ENCODE measurements at places on chromosomes 16 and 17. TPM values are rescaled to one million over a fixed set of nuclear protein-coding genes. Genes with fewer than 3 reads are reported as not detected.

- H3K4me3 ChIP-seq: no peak overlapping the region
- peaks cover 14% of the 10 kb centered on the region for H3K36me3 ChIP-seq
- no peaks in the 10 kb centered on the region for H3K4me1 ChIP-seq
Observed at GRCh38 chr17:80962356-80963329, 29.0 kb upstream of the CHMP6 start.

DNA sequence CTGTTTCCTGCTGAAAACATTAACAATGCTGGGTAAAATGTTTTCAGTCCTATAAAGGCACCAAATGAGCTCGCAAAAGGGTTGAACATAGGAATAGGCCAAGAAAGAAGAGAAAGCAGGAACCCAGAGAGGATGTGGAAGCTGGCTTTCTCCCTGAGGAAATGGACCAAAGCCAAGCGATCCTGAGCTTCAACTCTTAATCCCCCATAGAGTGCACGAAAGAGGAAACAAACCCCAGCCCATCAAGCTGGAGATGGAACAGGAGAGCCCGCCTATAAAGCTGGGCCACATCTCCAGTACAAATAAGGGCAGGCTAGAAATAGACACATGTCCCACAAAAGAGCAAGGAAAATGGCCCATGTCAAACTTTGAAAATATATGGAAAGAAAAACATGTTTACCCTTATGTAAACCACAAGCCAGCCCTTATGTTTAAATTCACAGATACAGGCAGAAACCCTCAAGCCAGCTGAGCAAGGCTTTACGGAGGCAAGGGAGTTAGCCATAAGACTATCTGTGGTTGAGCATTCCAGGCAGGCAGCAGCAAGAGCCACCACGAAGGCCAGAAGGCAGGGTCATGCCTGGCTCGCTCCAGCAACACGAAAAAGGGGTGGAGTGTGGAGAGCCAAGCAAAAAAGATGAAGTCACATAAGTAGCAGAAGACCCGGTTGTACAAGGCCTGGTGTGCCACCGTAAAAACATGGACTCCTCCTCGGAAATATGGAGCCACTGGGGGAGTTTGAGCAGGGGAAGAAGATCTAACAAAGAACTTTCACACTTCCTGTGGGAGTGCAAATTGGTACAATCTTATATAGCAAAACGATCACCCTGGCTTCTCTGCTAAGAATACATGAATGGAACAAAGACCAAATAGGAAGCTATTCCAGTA, 27.8 kb downstream of the COPRS start:
- no peaks in the 10 kb centered on the region for H3K36me3 ChIP-seq

GRCh38 chr17:18156171-18156975, 27.3 kb upstream of the ALKBH5 start:
- H3K4me1 ChIP-seq: peaks cover 26% of the 10 kb centered on the region
- H3K36me3 ChIP-seq: no peaks in the 10 kb centered on the region
- no peak for DNase-seq
- H3K4me3 ChIP-seq: no peak overlapping the region

The TBC1D3 gene
- not detected for total RNA-seq

The KRTAP17-1 gene
- not detected for total RNA-seq

The ANKRD40CL gene
- not detected for total RNA-seq

All from CD4-positive, alpha-beta T cell (primary cell).